Omental fat pad (tissue), 4 donors: ENCODE measurements at places on chromosomes 1 and 21.

DNA sequence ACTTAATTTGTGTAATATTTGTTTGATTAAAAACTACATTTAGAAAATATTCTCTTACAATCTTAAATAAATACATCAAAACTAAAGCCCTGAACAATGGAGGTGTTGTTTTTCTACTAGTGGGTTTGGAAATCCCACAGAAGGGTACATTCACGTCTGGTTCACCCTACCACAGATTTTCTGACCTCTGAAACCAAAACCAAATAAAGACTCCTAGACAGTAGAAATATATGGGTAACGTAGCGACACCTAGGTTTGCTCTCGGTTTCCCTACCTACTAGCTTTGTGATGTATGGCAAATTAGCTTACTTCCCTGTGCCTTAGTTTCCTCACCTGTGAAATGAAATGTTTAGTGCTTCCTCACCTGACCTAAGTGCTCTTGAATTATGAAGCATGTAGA, 312.6 kb downstream of the DPYD start:
- DNase-seq = no peak

GRCh38 chr1:46592823-46593222, 11.2 kb downstream of the MKNK1 start:
- DNase-seq = no peak

DNA sequence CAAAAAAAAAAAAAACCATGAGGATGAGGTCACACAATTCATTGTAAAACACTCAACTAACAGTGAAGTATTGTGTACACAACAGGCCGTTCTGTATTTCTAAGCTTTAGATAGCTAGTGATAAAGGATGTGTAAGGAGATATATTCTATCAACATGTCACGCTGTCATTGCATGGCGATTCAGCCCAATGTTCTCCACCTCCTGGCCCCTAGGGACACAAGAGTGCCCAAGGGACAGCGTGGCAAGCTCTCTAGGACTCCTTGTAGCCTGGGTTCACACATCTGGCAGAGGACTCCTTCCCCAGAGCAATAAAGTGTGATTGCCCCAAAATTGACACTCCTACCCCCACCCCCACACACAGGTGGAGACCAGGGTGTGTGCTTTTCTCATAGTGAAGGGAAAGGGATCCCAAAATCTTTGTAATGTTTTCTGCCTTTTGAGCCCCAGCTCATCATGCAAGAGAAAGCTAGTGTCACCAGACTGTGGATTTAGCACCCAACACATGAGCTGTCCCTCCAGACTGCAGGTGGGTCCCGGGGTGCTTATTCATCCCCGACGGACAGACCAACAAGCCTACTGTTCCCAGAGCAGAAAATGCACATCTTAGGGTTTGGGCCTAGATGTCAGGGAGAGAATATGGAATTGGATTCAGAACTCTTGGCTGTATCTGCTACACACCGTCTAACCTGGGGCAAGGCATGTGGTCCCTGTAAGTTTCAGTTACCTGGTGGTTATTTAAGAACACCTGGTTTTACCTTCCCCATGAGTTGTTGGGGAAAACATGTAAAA, 11.5 kb downstream of the TMPRSS3 start:
- DNase-seq = no peak

GRCh38 chr1:223421676-223422075, 28.5 kb downstream of the CCDC185 start:
- DNase-seq = no peak

DNA sequence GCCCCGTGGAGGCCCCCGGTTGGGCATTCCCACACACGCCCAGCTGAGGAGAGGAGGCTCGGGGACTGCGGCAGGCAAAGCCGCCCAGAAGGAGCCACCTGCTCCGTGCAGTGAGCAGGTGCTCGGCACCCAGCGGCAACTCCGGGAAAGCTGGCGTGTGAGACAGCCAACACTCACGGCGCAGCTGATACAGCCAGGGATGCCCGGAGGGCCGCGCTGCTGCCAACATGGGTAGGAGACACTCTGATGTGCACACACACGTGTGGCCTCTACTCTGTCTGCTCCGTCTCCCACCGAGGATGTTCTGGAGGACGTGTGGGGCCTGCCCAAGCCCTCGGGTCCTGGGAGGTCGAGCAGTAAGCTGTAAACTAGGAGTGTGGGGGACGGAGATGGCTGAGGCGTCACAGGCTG, 12.9 kb downstream of the MORN1 start:
- DNase-seq = no peak

GRCh38 chr1:13510499-13510898, 3.3 kb downstream of the LRRC38 start:
- DNase-seq = no peak

- no peak for DNase-seq
These were observed 6.7 kb upstream of the TXLNA start for GRCh38 chr1:32172621-32173245.

DNA sequence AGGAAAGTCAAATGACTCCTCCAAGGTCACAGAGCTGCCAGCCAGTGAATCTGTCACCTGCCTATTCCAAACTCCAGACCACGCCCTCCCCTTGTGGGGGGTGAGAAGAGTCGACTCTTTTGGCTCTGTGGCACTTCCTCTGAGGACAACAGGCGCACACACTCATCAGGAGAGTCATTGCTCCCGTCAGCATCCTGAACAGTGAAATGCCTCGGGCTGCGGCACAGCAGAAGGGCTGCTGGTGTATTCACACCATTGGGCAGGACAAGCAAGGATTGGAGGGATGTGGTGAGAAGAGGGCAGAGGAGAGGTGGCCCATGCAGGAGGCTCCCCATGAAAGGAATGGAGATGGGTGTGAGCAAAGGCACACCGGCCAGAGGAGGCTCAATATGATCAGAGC, 239.0 kb downstream of the TOMM20 start:
- DNase-seq = no peak

DNA sequence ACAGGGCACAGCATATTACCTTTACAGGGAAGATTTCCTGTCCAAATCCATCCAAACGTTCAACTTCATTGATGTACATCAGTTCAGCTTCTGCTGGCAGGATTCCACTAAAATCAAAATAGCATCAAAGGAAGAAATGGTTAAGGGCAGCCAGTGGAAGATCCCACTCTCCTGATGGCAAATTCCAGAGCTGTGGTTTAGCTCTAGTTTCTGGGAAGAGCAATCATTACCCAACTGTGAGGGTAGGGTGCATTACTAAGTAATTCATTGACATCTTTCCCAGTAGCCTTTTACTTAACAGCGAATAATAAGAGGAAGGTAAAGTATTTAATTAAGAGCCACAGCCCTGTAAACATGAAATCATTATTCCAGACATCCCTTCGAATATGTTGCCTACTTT, 120.7 kb downstream of the SMYD2 start:
- DNase-seq = no peak

- DNase-seq = no peak
These were observed 13.6 kb downstream of the SRSF11 start for GRCh38 chr1:70234733-70235132.

DNA sequence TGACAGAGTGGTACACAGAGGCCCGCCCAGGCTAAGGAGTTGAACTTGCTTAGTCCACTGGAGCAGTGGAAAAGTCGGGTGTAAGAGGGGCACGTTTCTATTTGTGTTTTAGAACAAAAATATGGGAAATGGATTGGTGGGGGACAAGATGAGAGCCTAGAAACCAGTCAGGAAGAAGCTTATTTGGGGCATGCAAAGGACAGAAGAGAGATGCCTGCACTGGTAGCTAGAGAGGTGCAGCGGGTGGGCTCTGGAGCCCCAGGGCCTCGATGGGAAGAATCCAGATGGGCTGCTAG, 1.2 kb upstream of the LIN9 start:
- DNase-seq = no peak

DNA sequence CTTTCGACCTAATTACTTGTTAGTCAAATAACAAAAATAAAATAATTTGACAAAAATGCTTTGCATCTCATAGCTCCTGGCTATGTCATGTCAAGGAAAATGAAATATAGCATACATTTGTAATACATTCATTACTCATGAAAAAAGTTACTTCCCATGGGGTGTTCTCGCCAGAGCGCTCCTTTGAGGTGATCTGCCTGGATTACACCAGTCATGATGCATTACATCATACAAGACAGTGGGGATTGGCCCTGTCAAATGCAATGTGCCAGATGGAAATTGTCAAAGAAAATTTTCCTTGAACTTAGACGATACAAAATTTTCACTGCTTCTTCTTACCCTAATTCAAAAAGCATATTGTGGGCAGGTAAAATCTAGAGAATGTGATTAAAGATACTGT, 215.6 kb upstream of the B3GALT2 start:
- DNase-seq = no peak

- no peak for DNase-seq
These were observed 8.7 kb upstream of the CLDN19 start for GRCh38 chr1:42748461-42749410.

- DNase-seq = no peak
These were observed 16.1 kb downstream of the TRIM67 start for GRCh38 chr1:231177936-231178335.

GRCh38 chr1:161046605-161047228, 940 bp upstream of the USF1 start:
- no peak for DNase-seq

DNA sequence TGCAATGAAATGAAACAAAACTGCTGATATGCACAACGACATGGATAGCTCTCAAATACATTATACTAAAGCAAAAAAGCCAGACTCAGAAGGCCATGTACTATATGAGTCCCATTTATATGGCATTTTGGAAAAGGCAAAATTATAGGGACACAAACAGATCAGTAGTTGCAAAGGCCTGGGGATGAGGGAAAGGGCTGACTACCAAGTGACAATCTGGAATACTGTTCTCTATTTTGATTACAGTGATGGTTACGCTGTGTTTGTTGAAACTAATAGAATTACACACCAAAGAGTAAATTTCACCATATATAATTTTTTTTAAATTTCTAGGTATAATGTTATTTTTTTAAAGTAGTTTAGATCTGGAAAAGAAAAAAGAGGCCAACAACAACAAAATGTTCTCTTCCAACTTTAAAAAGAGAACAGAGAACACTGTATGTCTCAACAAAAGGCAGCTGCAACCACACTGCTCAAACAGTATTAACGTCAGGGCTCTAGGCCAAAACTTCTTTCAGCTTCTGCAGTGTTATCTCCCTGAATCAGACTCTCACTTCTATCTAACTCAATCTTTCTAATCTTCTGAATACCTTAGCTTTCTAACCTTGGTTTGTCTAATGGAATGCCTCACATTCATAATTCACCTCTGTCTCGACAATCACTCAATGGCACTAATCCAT, 75.8 kb downstream of the FOXJ3 start:
- DNase-seq = no peak

DNA sequence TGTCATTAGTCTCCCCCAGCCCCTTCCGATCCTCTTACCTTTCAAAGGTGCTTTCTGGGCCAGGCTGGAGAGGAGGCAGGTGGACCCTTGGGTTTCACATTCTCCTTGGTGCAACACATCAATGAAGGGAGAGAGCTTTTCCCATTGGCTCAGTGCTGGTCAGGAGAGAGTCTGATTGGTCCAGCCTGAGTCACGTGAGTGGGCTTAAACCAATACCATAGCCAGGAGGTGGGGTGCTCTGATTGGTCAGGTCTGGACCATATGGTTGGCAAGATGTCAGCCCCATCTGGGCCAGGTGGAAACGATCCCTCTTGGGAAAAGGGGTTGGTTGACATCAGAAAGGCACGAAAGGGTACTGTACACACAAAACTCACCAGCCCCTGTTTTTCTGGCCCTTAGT, 44.8 kb upstream of the ABCG1 start:
- no peak for DNase-seq

DNA sequence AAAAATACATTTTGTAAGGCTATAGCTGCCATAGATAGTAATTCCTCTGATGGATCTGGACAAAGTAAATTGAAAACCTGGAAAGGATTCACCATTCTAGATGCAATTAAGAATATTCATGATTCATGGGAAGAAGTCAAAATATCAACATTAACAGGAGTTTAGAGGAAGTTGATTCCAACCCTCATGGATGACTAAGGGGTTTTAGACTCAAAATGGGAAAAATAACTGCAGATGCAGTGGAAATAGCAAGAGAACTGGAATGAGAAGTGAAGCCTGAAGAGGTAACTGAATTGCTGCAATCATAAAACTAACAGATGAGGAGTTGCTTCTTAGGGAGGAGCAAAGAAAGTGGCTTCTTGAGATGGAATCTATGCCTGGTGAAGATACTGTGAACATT, 230.8 kb downstream of the KCTD3 start:
- DNase-seq = no peak
